ENCODE measurements at places on chromosomes 6 and 20.

DNA sequence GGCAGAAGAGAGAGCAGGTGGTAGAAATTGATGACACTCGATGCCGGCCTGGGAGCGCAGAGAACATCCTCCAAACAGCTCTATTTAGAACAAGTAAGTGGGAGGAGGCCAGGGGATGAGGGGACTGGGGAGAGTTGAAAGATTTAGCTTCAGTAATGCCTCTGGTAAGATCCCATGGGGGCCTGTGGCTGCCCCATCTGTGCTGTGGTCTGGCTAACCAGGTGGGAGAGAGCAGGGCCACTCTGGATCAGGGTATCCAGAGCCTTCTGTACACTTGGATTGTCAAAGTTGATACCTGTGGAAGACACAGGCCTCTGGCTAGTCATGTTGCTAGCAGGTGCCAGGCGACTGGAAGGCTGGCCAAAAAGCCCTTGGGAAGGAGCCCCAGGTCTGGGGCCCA, 27.6 kb downstream of the NCOA5 start:
- DNase-seq: no peak

- DNase-seq: no peak
These were observed 330.6 kb upstream of the MARCKS start for GRCh38 chr6:113526553-113526952.

DNA sequence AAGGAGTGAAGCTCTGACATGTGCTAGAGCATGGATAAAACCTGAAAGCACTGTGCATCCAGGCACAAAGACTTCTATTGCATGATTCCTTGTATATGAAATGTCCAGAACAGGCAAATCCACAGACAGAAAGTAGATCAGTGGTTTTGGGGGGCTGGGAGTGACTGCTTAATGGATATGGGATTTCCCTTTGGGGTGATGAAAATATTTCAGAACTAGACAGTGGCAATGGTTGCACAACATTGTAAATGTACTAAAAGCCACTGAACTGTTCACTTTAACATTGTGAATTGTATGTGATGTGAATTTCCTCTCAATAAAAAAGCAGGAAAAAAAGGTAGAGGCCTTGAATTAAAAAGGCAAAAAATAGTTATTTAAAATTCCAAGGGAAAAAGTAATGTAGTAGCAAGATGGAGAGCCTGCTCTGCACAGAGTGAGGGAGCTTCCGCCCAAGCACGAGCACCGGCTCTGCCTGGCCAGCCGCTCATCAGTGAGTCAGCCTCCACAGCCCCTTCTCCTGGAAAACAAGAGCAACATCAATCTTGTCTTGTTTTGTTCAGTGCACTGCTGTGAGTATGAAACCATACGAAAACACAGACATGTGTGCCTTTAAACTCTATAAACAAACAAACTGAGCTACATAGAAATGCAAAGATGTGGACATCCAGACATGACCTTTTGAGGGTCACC, 74.6 kb upstream of the THBS2 start:
- DNase-seq: peak; percentile 73

DNA sequence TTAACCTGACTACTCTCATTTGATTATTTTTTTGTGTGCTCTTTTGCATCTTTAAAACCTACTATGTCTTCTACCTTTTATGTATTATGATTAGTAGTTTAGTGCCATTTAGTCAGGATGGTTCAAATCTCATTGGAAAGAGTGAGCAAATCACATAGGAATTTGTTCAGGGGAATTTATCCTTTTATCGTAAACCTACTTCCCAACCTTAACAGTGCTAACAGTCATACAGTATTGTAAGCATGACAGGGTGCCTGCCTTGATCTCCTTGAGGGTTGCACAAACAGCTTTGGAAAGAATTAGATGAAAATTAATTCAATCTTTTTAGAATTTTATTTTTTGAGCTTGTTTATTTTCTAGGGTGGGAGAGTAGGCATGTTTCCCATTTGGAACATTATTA, 18.3 kb downstream of the RNF8 start:
- no peak for DNase-seq

DNA sequence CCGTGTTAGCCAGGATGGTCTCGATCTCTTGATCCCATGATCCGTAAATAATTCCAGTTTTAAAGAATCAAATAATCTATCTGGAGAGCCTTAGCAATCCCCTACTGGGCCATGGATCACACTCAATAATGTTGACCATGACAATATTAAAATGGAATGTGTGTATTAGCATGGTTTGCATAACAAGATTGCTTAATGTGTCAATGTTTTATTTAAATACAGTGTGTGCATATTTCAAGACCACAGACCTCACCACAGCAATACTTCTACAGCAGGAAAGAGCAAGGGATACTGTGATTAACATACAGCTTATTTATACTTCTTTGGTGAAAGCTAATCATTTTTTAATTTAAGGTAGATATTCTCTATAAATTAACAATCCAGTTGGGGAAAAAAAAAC, 470.4 kb downstream of the TFAP2B start:
- DNase-seq: peak; percentile 4
